ENCODE measurements at places on chromosomes 1 and 21.

GRCh38 chr1:162107911-162108310, 38.4 kb downstream of the NOS1AP start:
- DNase-seq = no peak

DNA sequence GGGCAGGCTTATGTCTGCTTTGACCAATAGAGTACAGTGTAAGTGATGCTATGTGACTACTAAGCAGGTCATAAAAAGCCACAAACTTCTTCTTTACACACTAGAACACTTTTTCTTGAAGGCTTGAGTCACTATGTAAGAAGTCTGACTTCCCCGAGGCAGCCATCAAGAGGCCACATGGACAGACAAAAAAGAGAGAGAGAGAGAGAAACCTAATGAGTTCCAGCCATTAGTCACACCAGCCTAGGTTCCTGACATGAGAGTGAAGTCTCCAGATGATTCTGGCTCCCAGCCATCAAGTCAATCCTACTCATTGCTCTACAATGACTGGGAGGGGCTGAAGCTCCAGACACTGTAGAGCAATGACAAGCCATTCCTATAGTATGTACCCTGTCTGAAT, 101.4 kb downstream of the LHX9 start:
- no peak for DNase-seq

DNA sequence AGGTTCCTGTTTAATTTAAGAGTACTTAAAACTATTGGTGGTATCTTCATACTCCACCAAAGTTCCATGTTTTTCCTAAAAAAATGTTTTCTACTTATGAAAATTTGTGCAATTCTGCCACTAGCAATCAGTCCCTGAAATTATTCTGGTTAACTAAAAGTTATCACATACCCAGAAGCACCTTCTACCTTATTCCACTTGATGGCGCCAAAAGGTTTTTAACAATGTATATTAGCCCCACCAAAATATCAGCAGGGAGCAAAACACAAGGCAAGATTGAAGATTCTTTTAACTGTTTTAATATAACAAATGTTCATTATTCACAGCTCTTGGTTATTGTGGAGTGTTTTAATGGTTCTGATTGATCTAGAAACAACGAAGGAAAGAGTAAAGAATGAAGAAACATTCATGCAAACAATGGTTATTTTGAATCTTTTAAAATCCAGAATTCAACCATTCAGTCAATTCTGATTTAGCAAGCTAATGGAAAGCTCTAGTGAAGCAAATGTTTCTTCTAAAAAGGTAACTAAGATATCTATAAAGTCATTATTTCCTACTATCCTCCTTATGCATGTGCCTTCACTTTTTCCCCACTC, 67.2 kb downstream of the TTLL7 start:
- DNase-seq = no peak

DNA sequence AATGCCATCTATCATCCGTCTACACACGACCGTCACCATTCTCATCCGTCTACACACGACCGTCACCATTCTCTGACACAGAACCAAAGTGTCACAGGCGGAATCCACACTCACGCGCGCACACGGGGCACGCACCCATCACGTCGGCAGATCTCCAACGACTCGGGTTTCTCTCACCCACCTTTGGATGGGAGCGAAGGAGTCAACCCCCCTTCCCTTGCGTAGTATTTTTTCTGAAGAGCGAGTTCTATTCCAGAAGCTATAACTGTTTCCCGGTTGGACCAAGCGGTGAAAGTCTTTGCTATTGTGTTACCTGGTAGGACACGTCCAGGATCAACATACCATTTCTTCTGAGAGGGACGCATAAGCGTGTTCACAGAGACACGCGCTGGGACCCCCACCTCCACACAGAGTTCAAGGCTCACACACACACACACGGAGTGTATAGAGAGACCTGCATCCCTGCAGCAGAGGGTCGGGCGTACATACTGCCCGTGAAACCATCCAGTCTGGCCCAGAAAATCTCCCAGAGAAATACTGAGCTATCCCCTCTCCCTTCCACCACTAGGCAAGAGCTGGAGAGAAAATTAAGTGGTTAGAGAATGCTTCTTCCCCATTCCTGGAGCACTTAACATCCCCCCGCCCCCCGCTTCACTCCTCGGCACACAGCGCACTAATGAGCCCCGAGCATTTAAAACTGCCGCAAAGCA, 741 bp downstream of the DUSP10 start:
- no peak for DNase-seq

GRCh38 chr1:204127597-204128242, 24.1 kb downstream of the ETNK2 start:
- no peak for DNase-seq

DNA sequence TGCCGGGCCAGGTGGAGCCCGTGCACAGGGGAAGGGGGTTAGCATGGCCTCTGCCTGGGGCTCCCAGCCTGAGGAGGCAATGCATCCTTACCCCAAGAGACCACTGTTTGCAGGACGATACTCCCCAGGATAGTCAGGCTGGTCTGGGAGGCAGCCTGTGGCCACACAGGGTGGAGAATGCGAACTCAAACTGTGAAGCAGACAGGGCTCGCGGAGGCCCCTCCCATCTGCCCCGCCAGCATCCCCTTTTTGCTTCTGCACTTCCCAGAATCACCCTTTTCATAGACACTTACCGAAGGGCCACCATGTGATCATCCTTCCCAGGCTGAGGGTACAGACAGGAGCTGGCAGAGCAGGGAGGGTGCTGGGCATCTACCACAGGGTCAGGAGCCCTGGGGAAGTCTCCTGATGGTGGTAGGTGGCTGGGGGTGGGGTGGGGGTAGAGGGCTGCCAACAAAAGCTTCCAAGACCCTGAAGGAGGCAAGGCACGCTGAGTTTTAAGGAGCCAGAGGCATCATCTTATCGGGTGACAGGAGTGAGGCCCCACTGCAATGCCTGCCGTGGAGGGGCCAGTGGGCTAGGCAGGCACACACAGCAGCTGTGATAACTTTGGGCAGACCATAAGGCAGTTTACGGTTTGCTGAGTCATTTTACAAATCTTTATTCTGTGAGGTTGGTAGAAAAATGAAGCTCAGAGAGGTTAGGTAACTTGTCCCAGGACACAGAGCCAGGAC, 31.3 kb upstream of the BTG2 start:
- DNase-seq = no peak

DNA sequence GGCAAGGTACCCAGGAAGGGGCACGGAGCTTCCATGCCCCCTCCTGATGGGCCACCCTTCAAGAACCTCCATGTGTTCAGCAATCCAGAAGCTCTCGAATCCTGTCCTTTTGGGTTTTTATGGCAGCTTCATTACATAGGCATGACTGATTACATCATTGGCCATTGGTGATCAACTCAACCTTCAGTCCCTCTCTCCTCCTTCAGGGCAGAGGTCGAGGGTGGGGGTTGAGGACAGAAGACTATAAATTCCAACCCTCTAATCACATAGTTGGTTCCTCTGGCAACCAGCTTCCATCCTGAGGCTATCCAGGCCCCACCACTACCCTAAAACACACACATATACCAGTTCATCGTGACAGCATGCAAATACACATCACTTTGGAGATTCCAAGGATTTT, 135.7 kb downstream of the ZNF281 start:
- DNase-seq = peak; percentile 66

GRCh38 chr1:43760745-43761317, 53.5 kb downstream of the ST3GAL3 start:
- no peak for DNase-seq

DNA sequence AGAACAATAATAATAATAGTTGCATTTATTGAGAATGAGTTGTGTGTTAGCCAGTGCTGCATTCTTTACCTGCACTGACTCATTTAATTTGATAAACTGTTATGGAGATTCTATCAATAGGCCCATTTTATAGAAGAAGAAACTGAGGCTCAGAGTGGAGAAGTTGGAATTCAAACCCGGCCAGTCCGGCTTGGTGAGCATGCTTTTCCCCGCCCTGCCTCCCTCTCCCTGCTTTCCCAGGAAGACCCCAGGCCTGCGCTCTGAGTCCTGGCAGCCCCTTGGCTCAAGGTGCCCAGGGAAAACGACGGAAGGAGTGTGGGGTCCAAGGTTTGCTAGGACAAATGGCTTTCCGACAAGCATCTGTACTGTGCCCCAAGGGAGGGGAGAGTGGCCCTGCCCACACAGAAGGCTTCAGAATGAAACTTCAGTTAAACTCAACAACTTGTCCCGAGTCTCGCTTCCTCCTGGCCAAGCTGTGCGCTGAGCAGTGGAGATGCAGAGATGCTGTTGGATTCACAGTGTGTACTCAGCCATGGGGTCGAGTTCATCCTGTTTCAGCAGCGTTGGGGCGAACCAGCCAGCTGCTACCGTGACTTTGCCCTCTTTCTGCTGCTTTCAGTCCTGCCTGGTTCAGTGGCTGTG, 23.3 kb upstream of the PADI6 start:
- DNase-seq = no peak

DNA sequence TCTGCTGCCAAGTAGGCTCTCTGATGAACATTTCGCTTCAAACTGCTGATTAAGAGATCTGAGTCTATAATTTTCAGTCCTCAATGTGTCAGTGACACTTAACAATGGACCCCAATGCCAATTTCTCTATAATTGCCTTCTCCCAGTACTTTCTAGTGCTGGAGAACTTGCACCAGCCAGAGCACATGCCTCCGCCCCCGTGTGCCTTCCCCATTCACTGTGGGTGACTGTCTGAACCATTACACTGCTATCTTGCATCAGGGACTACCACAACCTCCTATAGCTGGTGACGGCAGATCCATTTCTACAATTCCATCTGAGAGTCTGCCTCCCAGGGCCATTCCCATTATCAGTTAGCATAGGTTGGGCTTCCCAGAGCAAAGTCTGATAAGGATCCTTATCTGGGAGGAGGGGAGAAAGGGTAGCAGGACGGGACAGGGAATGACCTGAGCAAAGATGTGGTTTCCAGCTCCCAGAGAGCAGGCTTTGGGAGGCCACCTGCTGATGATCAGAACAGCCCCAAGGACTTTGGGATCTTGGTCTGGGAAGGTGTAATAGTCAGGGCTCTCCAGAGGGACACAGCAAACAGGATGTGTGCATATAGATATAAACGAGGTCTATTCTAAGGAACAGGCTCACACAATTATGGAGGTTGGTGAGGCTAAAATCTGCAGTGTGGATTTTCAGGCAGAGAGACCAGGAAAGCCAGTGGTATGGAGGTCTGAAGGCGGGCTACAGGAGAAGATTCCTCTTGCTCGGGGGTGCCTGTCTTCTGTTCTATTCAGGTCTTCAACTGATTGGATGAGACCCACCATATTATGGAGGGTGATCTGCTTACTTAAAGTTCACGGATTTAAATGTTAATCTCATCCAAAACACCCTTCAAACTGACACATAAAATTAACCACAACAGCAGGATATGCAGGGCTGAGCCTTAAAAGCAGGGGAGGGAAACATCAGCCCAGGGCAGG, 238.2 kb downstream of the PTPRU start:
- DNase-seq = peak; percentile 54

DNA sequence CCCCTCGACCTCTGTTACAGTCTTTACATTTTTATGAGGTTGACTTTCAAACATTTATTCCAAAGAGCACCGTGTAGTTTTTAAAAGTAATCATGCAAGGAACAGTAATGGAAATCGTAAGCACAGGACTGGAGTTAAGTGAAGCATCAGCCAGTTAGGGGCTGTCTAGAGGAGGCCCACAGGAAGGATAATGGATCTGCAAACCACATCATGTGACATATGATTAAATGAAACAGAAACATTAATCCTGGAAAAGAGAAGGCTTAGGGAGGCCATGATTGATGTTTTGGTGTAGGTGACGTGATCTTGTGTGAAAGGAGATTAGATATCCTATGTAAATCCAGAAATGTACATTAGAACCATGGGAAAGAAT, 25.0 kb downstream of the RGS7 start:
- DNase-seq = no peak

DNA sequence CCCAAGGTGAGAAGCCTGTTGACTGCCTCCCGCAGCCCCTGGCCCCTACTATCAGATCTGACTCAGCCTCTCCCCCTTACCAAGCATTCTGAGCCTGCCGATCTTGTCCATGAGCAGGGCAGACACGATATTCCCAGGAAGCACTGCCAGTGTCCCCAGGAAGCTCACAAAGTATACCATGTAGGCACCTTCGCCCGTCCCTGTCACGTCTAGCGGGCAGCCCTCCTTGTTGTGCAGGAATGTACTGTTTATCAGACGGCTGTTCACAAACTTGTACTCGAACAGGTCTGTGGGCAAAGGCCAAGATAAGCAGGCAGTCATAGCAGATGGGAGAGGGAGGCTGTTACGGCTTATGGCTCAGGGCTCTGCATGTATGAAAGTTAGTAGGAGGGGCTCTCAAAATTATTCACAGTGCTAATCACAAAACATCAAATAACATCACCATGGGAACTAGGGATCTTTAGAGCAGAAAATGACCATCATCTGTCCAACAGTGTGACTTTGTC, 7.3 kb downstream of the BOLA1 start:
- no peak for DNase-seq

- DNase-seq = no peak
Observed at GRCh38 chr1:36257375-36257767, 33.1 kb downstream of the THRAP3 start.

- DNase-seq = no peak
Observed at GRCh38 chr1:234476172-234476571, 2.8 kb downstream of the TARBP1 start.

- no peak for DNase-seq
Observed at GRCh38 chr1:219582296-219582695, 30.6 kb downstream of the ZC3H11B start.

- no peak for DNase-seq
Observed at GRCh38 chr1:199064971-199065370, 426.1 kb downstream of the PTPRC start.

DNA sequence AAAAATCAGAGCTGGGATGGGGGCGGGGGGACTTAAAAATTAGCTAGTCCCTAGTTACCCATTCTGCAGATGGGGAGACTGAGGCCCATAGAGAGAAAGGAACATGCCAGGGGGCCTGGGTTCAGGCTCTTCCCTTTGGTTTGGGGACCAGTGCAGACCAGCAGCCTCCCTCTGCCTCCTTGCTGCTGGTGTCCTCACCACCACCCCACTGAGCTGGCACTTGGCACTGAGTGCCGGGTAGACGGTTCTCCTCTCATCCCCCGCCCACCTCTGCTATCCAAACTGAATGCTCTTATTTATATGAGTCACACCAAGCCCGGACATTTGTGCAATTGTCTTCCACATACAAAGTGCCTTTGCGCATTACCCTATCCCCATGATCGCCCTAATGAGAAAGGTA, 39.2 kb downstream of the CAMK2N1 start:
- no peak for DNase-seq

DNA sequence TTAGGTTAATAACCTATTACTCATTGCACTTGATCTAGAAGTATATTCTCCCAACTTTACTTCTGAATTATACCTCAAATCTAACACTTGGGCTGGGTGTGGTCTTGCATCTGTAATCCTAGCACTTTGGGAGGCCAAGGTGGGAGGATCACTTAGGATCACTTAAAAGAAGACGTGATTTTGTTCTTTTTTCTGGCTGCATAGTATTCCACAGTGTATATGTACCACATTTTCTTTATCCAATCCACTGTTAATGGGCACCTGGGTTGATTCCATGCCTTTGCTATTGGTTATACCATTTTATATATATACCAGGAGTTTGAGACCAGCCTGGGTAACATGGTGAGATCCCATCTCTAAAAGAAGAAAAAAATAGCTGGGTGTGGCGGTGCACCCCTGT, 48.5 kb upstream of the TSNAX start:
- no peak for DNase-seq

GRCh38 chr1:56135864-56136147, 443.6 kb downstream of the PLPP3 start:
- DNase-seq = no peak

GRCh38 chr1:9316080-9316444, 23.4 kb downstream of the SPSB1 start:
- DNase-seq = no peak
